Activated CD4-positive, alpha-beta T cell treated with anti-CD3 and anti-CD28 coated beads, Interleukin-2, amount 50 U/mL, for 16 hours (primary cell): ENCODE measurements at places on chromosomes 1 and 21.

DNA sequence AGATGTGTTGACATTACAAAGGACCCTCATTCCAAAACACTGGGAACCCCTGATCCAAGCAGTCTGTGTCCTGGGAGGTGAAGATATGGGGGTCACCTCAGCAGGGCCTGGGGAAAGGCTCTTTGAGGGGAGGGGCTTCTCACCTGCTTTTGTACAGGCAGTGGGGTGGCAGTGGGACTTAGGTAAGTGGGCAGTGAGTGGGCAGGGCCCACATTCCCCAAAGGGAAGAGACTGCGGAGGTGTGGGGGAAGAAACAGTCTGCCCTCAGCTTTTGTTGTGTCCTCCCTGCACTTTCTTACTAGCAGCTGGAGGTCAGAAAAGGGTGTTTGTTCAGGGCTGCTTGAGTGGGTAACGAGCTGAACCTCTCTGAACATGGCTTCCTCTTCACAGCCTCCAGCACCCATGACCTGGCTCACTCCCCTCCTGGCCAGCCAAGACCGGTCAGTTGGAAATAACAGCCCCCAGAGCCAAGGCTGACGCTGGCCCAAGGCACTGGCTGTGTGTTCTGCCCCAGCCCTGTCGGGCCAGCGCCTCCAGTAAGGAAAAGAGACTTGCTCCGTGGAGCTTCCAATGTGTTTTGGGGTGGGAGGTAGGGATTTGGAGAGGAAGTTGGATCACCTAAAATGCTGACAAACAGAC lies 173.5 kb downstream of the PSMG1 start:
- DNase-seq = no peak

DNA sequence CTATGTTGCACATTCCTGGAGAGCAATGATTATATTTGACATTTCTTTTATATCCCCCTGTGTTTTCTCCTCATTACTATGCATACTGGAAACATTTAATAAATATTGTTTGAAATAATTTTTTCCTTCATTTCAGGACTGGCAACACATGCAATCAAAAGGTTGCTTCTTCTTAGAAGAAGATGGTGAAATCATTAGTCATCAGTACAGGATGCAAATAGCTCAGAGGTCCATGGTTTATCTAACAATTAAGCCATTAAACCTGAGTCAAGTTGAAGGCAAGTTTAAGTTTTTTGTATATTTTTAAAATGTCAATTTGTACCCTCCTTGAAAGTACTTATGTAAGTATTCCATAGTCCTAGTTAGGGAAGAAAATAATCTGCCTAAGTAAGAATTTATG lies 22.5 kb downstream of the EFCAB7 start:
- DNase-seq = no peak

- no peak for DNase-seq
These were observed 106.8 kb downstream of the NTNG1 start for GRCh38 chr1:107247679-107248078.

DNA sequence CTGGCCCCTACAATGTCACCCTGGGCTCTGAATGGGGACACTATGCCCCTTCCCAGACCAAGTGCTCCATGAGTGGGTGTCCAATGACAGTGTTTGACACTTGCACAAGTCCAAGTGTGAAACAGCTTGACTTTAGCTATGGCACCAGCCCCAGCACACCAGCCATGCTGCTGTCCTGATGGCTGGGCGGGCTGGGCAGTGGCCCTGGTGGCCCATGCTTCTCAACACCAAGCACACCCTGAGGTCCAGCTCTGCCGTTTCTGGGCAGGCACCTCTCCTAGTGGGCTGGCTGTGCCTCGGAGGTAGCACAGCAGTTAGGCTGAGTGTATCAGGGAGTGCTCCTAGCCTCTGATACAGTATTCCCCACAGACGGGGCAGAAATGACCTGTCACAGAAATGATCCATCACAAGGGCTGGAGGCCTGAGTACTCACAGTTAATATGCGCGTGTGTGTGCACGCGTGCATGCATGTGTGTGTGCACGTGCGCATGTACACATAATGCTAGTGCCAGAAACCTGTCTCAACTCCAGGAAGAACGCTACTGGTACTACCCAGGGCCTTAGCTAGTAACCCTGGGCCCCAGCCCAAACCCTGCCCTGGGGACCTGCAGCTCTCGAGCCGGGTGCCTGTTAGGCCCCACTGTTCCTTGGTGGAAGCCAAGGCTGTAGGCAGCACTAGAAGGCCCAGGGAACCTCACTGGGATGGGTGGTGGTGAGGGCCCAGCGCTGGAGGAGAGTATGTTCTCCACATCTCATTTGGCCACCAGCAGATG lies 134.0 kb downstream of the DMRTB1 start:
- DNase-seq = no peak

GRCh38 chr1:151867765-151868411 lies 14.4 kb upstream of the THEM5 start:
- DNase-seq = peak; percentile 14

GRCh38 chr1:87155170-87155569 lies 173.5 kb upstream of the LMO4 start:
- no peak for DNase-seq

DNA sequence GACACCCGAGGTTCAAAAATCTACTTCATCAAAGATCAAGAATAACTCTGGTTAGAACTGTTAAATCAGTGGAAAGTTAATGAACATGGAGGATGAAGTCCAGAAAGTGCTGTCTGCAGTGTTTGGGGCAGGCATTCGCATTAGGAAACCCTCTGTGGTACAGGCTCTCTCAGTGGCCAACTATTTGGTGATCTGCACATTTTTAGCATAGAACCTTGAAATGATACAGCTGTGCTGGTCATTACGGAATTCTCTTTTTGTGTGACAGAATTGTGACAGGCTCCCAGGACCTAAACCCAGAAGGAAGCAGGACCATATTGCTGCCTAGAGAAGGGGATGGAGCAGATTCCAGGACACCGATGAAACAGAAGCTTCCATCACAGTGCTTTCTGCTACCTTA lies 89.0 kb downstream of the SLC45A1 start:
- no peak for DNase-seq

DNA sequence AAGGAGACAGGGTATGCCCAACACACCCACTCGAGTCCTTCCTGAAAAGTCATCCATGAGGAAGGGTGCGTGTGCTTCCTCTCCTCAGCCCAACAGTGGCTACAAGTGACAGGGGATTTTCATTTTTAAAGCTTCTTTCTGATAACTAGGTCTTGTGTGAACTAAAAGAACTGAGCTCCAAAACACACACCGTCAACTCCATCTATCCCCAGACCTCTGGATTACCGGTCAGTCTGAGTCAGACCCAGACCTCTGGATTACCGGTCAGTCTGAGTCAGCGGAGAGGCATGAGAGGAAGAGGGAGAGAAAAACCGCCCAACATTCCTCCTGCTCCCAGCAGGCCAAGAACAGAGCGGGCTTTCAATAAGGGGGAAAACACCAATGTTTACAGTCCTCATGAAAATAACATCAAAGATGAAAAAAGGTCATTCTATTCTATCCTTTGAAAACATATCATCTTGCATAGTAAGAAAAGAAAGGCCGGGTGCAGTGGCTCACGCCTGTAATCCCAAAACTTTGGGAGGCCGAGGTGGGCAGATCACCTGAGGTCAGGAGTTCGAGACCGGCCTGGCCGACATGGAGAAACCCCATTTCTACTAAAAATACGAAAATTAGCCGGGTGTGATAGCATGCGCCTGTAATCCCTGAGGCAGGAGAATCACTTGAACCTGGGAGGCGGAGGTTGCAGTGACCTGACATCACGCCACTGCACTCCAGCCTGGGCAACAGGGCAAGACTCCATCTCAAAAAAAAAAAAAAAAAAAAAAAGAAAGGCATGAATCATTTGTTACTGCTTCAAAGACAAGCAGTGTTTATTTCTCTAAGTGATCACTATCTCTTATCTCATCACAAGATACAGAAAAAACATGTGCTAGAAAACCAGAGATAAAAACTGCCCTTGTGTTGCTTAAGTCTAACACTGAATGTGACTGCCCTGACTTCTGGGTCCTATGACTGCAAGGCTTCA lies 3.4 kb downstream of the PTTG1IP start:
- no peak for DNase-seq

- DNase-seq = no peak
These were observed 96.8 kb upstream of the ATP1B1 start for GRCh38 chr1:169009666-169010065.

DNA sequence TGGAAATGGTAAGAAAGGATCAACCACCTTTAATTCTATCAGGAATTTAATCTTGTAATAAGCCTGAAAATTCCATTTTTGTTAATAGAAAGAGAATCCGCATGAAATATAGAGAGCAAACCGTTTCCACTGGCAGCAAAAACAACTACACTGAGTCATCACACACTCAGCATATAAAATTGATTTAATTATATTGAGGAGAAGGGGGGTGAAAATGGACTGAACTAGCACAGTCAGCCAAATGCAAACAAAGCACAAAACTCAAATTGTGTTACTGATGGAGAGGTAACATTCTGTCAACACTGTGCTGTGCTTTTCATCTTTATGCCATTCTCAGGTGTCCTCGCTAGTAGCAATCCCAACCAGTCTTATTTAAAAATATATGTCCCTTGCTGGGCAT lies 1583.9 kb downstream of the MRPL39 start:
- no peak for DNase-seq

GRCh38 chr1:191729742-191730141 lies 428.5 kb upstream of the RGS18 start:
- no peak for DNase-seq

- DNase-seq = no peak
These were observed 419.9 kb downstream of the ZP4 start for GRCh38 chr1:237470712-237471338.

- DNase-seq = peak; percentile 40
These were observed 6.4 kb downstream of the UTP11 start for GRCh38 chr1:38018864-38019343.

- DNase-seq = no peak
These were observed 13.9 kb downstream of the PLA2G2F start for GRCh38 chr1:20153000-20153418.

- DNase-seq = no peak
These were observed 5.9 kb downstream of the EDEM3 start for GRCh38 chr1:184748740-184749139.

DNA sequence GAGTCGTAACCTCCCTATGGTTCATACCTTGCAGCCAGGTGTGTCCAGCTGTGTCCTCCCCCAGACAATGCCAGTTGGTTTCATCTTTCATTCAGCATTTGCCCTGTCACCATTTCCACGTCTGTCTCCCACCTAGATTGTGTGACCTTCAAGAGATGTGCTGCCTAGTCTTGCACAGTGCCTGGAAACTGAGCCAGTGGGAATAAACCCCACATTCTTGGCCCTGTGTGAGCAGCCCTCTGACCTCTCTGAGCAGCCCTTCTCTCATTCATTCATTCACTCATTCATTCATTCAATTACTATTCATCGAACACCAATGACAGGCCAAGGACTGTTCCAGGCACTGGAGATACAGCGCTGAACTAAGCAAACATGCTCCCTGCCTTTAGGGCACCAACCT lies 115.7 kb downstream of the GRIK3 start:
- DNase-seq = no peak

GRCh38 chr1:235946571-235946981 lies 79.9 kb upstream of the LYST start:
- DNase-seq = no peak

- no peak for DNase-seq
These were observed 23.7 kb downstream of the PRRX1 start for GRCh38 chr1:170687621-170688020.

GRCh38 chr1:29849038-29849750 lies 612.9 kb downstream of the PTPRU start:
- peak; percentile 46 for DNase-seq

DNA sequence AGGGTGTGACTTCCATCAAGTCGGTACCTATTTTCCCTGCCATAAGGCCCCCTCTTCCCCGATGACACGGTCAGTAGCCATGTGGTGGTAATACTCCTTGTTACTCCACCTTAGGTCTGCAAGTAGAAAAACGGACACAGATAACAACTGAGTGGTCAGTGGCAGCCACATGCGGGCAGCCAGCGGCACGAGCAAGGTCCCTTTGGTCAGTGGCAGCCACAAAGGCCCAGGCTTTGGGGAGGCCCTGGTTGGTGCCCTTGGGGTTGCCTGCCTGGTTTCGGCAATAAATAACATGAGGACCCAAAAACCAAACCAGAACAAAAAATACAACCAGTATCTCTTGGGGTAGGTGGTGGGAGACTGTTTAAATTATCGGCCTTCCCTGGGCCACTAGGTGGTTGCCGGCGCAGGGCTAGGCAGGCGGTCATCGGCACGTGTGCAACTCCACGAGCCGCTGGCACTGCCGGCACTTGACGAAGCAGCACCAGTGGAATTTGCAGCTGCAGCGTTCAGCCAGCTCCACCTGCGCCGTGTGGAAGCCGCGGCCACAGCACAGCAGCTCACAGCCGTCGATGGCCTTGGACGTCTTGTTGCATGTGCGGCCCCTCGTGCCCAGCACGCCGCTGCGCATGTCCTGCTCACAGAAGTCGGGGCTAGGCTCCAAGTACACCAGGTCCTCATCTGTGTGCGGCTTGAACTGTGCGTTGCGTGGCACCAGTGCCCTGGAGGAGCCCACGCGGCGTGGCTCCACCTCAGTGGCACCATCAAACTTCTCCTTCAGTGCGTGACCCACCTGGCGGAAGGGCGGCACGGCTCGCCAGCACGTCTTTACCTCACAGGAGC lies 23.1 kb downstream of the WNT4 start:
- no peak for DNase-seq
